ENCODE measurements at places on chromosomes 7 and 10.

DNA sequence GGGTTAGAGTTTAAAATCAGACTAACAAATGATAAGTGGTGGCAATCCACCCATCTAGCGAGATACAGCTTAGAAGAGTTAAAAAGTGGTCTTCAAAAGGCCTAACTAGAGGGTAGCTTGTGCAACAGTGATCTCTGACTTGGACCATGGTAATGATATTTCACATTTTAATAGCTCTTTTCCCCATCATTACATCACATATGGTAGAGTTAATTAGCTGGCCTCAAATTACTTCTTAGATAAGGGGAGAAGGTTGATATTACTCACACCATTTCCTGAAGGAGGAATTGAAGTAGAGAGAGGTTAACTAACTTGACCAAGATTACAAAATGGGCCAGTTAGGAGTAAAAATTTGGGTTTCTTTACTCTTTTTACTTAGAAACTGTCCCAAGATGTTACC is 223.6 kb downstream of the PHTF2 start:
- DNase-seq = no peak

DNA sequence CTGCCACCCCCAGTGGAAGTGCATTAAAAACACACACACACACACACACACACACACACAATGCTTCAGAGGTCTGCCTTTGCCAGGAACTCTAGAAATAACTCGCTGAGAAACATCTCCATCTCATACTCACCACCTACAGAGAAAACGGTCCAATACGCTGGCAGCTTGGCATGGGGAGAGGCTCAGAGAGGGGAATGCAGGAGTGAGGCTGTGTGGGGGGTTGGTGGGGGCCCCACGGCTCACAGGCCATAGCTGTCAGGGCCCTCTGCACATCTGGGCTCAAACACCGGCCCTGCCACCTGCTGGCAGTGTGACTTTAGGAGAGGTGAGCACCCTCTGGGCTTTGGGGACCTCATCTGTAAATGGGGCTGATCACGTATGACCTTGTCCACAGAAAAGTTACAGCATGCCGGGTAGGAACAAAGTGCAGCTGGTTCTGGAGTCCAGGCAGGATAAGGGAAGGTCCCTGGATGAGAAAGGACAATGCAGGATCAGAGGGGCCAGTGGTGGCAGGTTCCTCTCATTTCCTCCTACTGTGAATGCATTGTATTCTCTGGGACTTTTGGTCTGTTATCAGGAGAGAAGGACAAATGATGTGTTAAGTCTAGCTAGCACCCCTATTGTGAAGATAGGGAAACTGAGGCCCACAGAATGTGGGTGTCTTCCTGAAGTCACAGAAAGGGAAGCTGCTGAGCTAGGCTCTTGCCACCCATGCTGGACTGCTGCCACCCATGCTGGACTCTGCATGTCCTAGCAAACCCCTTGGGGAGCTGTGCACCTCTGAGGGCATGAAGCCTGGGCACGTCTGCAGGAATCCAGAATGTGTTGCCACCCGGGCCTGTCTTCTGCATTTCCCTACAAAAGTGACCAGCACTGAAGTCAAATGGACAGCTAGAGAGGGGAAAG is 404.6 kb downstream of the RPS24 start:
- DNase-seq = no peak

GRCh38 chr7:148121847-148122246 is 468.7 kb upstream of the C7orf33 start:
- DNase-seq = no peak

DNA sequence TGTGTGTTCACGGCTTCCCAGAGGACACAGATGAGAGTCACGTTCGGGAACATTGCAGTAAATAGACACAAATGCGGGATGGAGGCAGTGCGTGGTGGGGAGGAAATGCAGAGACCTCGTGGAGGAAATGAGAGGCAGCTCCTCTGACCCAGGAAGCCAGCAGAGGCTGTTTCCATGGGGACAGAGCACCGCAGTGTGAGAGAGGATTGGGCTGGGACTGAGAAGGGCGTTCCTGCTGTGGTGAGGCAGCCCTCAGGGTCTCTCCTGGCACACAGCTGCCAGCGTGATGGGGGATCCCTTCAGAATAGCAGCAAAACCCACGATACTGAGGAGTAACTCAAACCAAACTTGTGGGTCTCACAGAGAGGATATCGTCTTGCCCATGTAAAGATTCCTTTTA is 21.7 kb upstream of the BHLHA15 start:
- DNase-seq = no peak

DNA sequence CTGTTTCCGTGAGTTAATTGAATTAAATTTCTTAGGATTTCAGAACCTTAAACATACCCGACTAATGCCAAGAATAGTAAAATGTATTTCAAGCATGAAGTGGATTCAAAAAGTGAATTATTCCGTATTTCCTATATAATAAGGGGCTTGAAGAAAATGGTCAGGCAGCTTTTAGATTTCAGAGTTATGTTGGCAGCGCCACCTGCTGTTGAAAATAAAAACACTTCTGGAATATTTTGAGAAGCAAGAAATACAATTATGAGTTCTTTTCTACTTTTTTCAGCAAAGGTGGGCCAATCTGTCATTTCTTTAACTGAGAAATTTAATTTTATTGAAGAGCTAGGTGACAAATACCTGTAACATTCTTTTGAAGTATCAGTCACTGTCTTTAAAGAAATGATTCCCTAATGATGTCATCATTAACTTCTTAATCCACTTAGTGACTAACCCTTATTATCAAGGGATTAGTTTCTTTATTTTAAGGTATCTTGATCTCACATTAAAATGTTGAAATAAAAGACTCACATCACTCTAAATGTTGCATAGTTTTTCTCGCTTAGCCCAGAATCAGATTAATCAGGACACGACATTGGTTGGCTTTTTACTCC is 36.6 kb upstream of the AGR3 start:
- no peak for DNase-seq

DNA sequence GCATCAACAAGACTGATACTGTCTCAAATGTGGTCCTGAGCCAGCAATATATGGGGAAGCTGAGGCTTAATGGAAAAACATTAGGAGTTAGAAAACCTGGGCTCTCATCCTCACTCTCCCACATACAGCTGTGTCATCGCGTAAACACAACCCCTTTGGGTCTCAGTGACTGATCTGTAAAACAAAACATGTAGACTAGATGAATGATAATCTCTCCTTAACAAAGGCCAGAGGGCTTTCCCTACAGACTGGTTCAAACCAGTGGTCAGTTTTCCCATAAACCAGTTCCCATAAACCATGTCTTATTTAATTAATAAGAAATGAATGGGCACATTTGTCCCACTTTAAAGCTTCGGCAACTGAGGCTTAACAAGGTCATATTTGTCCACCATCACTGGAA is 48.1 kb downstream of the OSBPL3 start:
- DNase-seq = no peak

DNA sequence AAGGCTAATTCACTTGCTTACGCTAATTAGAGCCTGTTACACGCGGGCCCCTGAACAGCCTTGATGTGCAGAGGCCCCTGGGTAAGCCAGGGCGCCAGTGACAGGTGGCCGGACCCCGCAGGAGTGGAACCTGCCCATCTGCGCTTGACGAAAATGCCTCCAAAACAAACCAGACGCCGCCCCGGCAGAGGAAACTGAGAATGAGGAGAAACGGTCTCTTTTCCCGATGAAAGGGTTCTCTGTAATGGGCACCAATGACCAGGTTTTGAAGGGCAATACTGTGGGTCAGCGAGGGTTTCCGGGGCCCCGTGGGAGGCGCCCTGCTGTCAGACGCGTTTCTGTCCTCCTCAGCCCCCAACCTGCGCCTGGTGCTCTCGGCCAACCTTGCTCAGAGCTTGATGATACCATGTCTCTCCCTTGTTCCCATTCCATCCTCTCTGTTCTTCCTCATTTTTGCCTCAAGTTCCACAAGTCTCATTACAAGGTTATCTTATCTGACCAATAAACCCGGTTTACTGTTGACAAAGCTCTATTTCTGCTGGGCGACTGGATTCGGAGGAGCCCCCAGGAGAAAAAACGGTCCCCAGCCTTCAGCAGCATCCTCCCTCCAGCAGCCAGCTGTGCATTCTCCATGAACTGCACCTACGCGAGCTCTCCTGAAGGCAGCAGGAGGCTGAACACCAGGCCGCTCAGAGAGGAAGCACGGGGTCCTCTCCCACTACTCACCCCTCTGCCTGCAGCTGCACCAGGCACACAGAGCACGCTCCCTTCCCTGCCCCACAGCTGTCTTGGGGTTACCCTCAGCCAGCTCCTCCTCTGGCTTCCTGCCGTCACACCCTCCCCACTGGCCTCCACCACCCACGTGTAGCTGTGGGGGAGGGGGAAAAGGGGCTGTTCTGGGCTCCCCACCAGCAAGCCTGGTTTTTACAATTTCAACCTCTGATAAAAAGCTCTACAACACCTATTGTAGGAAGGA is 202.0 kb downstream of the MAD1L1 start:
- DNase-seq = peak; percentile 55

DNA sequence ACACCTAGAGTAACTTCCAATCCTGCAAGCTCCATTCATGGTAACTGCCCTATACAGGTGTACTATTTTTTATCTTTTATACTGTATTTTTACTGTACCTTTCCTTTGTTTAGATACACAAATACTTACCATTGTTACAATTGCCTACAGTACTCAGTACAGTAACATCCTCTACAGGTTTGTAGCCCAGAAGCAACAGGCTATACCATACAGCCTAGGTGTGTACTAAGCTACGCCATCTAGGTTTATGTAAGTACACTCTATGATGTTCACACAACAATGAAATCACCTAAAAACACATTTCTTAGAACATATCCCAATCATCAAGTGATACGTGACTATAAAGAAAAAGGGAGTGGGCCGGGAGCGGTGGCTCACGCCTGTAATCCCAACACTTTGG is 53.1 kb upstream of the SLIT1 start:
- DNase-seq = no peak

- no peak for DNase-seq
Measured at GRCh38 chr7:68065581-68065980, 1068.9 kb downstream of the TYW1 start.

- no peak for DNase-seq
Measured at GRCh38 chr10:61343796-61344195, 109.4 kb downstream of the TMEM26 start.

- DNase-seq = no peak
Measured at GRCh38 chr10:132027423-132027983, 38.2 kb upstream of the JAKMIP3 start.

- no peak for DNase-seq
Measured at GRCh38 chr10:111578076-111578475, 501.2 kb downstream of the ADRA2A start.

DNA sequence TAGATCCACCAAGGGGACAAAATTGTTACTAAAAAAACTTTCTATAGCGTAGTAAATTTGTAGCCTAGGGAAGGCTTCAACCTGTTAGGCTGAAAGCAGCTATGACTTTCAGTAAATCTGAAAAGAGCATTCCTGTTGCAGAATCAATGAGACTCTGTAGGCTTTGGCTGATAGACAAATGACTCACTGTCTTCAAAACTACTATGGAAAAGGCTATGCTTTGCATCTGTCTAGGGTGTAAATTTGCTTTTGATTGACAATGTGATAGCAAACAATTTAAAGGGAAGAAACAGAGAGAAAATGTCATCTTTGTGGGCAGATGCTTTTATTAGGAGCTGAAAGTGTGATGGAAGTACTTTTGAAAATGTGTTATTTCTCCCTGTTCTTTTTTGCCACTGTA is 60.6 kb downstream of the ARL5B start:
- DNase-seq = no peak

DNA sequence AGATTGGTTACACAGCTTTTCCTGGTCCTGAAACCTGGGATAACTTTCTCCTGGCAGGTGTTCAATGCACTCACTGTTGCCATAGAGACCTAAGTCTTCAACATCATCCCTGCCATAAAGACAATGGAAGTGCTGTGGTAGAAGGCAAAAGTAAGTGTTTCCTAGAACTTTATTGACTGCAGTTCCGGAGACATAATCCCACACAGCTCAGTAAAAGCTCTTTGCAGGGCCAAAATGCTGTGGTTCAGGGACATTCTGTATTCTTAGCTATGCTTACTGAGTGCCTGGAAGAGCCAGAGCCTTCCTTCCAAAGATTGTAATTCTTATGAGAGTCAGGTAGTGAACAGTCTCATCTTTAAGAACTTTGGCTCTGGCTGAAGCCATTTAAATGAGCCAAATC is 5.3 kb downstream of the WIPF3 start:
- DNase-seq = no peak

- DNase-seq = peak; percentile 73
Measured at GRCh38 chr10:58531084-58531695, 18.5 kb downstream of the BICC1 start.

DNA sequence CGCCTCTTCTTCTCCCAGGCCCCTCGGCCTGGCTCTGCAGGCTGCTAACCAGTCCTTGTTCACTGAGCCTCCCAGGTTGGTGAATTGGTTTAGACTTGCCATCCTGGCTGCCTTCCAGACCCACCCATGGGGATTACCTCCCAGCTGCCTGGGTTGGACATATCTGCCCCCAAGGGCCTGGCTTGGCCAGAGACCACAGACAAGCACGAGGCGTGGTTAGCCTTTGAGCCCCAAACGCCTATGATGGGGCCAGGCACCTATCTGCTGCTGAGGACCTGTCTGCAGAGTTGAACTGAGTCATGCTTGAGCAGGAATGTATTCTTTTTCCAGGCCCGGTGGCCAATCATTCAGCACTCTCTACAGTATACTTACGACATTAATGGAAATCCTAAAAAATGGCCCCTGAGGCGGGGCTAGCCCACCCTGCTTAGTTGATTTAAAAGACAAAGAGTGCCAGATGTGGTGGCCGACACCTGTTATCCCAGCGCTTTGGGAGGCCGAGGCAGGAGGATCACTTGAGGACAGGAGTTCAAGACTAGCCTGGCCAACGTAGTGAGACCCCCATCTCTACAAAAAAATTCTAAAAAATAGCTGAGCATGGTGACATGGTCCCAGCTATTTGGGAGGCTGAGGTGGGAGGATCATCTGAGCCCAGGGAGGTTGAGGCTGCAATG is 361.5 kb downstream of the FRMD4A start:
- DNase-seq = no peak

DNA sequence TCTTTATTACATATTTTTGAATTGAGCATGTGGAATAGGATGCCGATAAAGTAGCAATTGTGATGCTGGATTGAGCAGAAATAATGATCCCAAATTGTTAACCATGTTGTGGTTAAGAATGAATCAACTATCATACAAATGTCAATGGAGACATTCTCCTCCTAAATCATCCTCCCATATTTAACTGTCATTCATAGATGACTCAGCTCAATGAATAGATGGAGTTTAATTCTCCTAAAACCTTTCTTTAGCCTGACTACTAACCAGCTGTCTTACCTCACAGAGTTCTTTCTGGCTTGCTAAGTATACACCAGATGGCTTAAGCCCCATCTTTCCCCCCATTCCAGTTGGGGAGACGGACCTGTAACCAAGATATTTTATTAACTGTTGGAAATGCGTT is 23.4 kb upstream of the NPS start:
- no peak for DNase-seq

DNA sequence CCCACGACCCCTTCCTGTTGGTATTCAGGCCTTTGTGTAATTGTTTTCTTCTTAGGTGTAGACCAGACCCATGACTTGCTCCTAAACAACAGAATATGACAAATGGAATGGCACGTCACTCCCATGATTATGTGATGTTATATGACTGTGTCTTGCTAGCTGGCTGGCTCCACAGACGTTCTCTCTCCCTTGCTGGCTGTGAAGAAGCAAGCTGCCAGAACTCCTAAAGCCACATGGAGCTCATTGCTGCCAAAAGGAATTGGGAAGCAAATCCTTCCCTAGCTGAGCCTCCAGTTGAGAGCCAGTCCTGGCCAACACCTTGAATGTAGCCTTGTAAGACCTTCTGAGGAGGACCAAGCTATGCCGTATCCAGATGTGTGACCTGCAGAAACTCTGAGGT is 74.2 kb downstream of the RAB18 start:
- no peak for DNase-seq
